Suprapubic skin (tissue), 4 donors: ENCODE measurements at places on chromosomes 16 and 17. TPM values are rescaled to one million over a fixed set of nuclear protein-coding genes. Genes with fewer than 3 reads are reported as not detected.
A peak's percentile ranks its signal among the peaks of the same experiment; 100 is the strongest.

The CCL16 gene
- total RNA-seq, result not detected

The ITPRIPL2 gene
- 39.0 TPM for total RNA-seq

The RFNG gene
- total RNA-seq, result 61.0 TPM

The TBC1D3G gene
- total RNA-seq, result not detected

The RASL10B gene
- total RNA-seq, result 2.5 TPM

The SKAP1 gene
- not detected for total RNA-seq

The CES3 gene
- 1.4 TPM for total RNA-seq

The HAS3 gene
- 8.3 TPM for total RNA-seq

- no peak for DNase-seq
Measured at GRCh38 chr16:88466175-88466862, 13.2 kb downstream of the ZFPM1 start.

DNA sequence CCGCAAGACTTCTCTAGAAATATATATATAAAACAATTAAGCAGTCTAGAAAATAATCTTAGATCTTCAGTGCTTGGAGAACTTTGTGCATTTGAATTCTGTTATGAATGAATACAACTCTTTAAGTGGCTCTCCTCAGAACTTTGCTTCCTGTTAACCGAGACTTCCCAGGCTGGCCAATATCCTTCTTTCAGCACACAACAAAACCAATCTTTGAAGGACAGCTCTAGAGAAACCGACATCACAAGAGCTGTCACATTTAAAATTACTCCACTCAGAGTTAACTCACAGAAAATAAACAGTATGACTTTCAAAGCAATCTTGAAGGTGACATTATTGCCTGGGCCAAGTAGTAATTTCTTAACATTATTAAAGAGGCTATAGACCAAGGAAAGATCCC is 49.7 kb upstream of the ITGA2B start:
- no peak for DNase-seq

GRCh38 chr17:77779711-77780539 is 178.6 kb upstream of the TNRC6C start:
- no peak for DNase-seq

GRCh38 chr17:2094891-2095535 is 40.1 kb downstream of the HIC1 start:
- DNase-seq, result peak; percentile 71

- DNase-seq, result no peak
Measured at GRCh38 chr16:50509521-50510341, 38.5 kb upstream of the NKD1 start.

DNA sequence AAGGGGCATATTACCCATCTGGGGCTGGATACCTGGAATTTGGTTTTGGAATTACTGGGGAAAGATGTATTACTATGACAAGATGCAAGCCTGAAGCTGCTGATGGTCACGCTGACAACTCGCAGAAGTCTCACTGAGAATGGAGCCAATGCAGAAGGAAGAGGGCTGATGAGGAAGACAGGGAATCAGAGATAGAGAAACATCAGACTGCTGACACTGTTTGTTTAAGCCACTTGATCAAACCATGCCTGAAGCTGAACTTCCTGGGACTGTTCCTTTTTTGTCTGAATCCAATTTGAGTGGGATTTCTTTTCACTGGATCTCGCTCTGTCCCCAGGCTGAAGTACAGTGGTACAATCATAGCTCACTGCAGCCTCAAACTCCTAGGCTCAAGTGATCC is 133.9 kb downstream of the GAS7 start:
- no peak for DNase-seq

DNA sequence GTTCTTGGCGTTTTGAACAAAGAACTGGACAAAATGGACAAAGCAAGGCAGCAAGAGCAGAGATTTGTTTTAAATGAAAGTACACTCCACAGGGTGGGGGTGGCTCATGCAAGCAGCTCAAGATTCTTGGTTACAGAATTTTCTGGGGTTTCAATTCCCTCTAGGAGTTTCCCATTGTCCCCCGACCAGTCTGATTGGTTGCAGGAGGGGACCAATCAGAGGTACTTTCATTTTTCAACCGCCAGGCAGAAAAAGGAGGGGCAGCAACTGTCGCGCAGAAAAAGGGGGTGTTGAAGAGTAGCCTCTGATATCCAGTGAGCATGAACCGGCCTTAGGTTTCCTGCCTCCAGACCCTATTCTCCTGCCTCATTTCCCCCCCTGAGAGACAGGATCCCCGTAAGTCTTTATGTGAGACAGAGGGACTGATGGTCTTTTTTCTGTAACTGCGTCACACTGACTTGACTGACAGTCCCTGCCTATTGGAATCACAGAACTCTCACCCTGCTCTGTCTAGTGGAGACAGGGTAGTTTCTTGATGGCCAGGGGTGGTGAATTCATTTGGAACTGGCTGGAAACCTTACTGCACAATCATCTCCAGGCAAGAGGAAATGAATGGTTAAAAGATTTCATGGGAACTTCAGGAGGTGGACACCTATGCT is 59.4 kb upstream of the ALOX12 start:
- DNase-seq, result no peak

DNA sequence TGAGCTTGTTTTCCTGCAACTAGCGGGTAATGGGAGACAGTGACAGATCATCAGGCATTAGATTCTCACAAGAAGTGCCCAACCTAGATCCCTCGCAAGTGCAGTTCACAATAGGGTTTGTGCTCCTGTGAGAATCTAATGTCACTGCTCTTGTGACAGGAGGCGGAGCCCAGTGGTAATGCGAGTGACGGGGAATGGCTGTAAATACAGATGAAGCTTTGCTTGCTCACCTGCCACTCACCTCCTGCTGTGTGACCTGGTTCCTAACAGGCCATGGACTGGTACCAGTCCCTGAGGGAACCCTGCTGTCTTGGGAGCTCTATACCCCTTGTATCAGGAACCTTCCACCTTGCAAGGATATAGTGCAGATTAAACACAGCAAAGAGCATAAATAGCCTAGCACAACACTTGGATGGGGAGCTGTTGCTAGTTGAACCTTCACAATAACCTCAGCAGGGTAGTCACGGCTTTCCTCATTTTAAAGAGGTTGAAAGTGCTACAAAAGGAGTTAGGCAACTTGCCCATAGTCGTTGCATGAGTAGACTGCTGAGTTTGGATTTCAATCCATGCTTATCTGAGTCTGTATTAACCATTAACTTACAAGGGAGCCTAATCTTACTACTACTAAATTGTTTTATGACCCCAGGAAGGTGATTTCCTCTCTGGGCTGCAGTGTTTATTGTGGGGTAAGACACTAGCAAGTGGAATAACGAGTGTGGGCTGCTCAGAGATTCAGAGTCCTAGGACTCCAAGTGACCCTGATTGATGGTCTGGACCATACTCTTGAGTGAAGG is 156.6 kb upstream of the ZFHX3 start:
- no peak for DNase-seq

DNA sequence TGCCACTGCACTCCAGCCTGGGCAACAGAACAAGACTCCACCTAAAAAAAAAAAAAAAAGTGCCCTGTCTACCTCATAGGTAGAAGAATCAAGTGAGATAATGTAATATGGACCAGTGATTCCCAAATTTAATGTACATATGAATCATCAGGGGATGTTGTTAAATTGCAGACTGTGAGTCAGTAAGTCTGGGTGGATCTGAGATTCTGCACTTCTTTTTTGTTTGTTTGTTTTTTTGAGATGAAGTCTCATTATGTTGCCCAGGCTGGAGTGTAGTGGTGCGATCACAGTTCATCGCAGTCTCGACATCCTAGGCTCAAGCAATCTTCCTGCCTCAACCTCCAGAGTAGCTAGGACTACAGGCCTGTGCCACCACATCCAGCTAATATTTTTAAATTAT is 31.6 kb downstream of the HOXB1 start:
- DNase-seq, result no peak

GRCh38 chr17:72812823-72813222 is 279.7 kb downstream of the SLC39A11 start:
- no peak for DNase-seq

DNA sequence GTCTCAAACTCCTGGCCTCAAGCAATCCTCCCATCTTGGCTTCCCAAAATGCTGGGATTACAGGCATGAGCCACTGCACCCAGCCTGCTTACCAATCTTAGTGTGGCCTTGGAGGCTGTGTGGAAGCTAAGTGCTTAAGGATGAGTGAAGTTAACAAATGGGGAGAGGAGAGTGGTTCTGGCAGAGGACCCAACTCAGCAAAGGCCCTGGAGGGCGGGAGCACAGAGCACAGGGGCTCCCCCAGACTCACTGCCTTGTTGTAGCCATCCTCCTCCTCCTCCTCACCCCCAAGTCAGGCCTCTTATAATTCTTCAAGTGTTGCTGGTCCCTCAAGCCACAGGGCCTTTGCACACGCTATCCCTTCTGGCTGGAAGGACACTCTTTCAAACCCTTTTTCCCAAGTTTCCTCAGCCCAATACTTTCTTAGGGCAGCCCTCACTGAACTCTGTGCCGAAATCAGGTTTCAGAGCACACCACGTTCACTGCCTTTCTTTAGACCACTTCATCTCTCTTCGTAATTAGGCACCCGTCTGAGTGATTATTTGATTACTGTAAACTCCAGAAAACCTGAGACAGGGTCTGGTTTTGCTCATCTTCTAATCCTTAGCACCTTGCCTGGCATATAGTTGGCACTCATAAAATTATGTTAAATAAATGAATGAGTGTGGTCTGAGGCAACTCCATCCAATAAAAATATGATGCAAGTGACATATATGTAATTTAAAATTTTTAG is 23.4 kb downstream of the NGFR start:
- peak; percentile 57 for DNase-seq
